ENCODE measurements at places on chromosomes 1 and 21. TPM values are rescaled to one million over a fixed set of nuclear protein-coding genes. Genes with fewer than 3 reads are reported as not detected.

The BGLAP gene
- 2.3 TPM for total RNA-seq

The C1orf116 gene
- total RNA-seq: not detected

The PRKACB gene
- total RNA-seq: 14.8 TPM

The S100A5 gene
- total RNA-seq: not detected

The GUCA2A gene
- total RNA-seq: 7.7 TPM

The QSOX1 gene
- total RNA-seq: 475 TPM

The HES2 gene
- total RNA-seq: not detected

The GBP6 gene
- total RNA-seq: 0.18 TPM

The TAS1R1 gene
- 0.42 TPM for total RNA-seq

DNA sequence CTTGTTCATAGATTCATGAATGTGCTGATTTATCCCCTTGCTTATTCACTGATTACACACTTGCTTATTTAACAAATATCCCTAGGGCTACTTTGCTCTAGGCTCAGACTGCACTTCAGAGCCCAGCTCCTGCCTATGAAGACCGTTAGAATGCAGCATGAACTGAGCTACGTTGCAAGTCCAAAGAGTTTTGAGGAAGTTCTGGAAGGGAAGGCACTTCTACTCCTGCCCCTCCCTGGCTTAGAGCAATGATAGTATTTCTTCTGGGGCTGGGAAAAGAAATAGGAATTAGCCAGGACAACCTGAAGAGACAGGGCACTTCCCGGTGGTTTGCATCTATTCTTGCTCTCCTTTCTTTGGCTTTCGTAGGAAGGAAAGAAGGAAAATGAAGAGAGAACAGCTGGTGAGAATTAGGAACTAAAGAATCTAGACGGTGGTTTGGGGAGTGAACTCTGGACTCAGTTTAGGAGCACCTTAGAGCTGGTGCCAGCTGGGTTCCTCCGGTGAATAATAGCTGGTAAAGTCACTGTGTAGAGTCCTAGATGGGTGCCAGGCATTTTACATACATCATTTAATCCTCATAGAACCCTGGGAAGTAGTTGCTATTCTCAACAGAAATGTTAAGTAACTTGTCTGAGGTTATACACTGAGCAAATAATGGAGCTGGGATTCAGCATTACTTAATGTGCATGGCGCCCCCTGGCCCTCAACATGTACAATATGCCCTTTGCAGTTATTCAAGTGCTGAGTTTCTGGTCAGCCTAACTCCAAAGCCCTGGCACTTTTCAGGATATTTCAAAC, 65.9 kb downstream of the NDUFS5 start:
- DNase-seq: peak; percentile 86

- DNase-seq: no peak
These were observed 250.9 kb upstream of the DAB1 start for GRCh38 chr1:57674801-57675200.

GRCh38 chr1:154736841-154737240, 128.9 kb upstream of the ADAR start:
- no peak for DNase-seq

DNA sequence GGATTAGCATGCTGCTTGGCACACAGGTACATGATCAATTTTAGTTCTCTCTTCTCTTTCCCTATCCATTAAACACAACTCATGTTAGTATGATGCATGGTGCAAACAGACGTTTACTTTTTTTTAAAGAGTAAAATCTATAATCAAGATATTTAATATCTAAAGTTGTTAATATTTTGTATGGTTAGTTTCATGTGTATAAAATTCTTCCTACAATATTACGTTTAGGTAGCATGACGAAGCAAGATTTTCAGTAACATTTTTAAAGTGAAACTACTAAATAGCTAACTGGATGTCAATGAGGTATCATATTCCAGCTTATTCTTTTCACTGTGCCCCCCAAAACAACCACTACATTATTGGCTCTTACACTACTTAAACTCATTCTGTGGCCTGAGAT, 36.6 kb downstream of the CNIH4 start:
- no peak for DNase-seq

GRCh38 chr1:19605967-19606366, 38.1 kb upstream of the NBL1 start:
- no peak for DNase-seq

- DNase-seq: no peak
These were observed 5.7 kb upstream of the RHEX start for GRCh38 chr1:206047271-206047670.

DNA sequence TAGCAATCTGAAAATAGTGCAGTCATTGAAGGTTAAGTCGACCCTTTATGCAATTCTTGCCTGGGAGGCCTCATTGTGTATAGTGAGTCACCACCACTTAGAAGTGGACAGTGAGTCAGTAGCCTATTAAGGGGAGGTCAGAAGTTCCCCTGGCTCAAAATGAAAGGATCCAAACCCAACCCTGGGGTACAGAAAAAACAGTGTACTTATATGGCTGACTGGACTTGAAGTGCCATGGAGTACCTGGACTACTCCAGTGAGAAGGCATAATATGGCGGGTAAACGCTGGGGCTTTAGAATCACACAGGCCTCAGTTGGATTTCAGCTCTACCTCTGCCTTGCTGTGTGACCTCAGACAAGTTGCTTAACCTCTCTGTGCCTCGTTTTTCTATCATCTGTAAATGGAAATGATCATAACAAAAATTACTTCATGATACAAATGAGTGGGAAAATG, 2.2 kb upstream of the BCL9 start:
- DNase-seq: peak; percentile 17

DNA sequence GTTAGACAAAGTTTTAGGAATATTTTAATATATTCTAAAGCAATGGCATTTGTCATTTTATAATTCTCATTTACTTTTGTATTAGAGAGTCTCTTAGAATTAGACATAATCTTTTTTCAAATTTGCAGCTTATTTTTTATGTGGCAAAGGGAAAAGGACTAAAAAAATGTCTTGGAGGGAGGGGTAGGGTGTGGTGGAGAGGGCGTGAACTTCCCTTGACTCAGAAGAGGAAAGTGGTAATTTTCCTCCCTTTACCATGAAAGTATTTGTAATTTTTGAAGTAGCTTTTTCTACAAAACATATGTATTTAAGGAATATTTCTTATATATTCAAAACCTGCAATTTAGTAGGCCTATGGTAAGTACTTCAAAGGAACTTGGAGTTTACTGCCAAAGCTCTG, 6.9 kb upstream of the RABGAP1L start:
- no peak for DNase-seq

- no peak for DNase-seq
These were observed 390.9 kb downstream of the PBX1 start for GRCh38 chr1:164949771-164950471.

DNA sequence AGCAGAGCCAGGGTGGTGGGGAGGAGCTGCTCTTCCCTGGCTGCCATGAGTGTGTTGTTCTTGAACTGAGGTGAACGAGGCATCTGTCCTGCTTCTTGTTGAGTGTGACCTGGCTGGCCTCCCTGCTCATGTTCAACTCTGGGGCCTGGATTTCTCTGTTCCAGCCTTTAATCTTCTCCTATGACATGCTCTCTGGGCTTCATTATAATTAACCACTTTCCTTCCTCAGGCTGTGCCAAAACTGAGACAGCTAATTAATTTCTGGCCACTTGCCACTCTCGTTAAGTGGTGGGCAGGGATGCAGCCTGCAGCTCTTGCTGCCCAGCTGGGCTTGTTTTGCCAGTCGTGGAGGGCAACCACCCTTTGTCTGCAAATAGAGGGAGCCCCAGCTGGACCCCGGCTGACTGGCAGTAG, 23.3 kb downstream of the OPRD1 start:
- no peak for DNase-seq

- DNase-seq: no peak
These were observed 4.2 kb downstream of the OR2T1 start for GRCh38 chr1:248406721-248407692.

DNA sequence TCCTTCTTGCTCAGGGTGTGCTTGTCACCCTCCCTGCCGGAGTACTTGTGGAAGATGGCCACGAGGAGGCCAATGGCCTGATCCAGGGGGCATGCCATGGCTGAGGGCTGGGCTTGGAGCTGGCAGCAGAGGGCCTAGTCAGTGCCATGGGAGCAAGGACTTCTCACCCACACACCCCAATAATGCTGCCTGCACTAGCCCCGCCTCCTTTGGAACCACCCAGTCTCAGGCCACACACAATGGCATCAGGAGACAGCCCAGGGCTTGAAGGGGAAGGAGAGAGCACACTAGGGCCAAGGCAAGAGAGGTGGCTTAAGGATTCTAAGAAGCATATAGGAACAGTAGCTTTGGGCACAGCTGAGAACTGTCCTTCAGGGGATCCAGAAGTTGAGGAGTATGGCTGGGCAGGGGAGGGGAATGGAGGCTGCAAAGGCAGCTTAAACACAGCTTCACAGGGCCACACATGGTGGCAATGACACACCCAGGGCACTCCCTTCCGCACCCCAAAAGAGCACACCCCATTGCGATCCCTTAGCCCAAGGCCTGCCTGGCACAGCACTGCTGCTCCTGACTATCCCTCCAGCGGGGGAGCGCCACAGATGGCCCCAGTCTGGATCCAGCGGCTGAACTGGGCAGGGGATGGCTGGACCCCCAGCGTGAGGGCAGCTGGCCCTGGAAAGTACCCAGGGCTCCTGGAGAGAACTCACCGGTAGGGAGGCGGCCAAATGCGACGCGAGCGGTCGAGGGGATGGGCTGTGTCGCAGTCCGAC, at the start of gene S100A6:
S100A6 (minus strand) TSS at position 750 of the 770 bp plus-strand sequence; CDS start at position 98, 652 bp downstream.
- DNase-seq: peak; percentile 62

DNA sequence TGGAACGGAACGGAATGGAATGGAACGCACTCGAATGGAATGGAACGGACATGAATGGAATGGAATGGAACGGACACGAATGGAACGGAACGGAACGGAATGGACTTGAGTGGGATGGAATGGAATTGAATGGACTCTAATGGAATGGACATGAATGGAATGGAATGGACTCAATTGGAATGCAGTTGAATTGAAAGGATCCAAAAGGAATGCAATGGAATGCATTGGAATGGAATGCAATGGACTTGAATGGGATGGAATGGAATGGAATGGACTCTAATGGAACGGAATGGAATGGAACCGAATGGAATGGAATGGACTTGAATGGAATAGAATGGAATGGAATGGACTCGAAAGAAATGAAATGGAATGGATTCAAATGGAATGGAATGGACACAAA, 102.4 kb upstream of the OR4F16 start:
- DNase-seq: no peak

DNA sequence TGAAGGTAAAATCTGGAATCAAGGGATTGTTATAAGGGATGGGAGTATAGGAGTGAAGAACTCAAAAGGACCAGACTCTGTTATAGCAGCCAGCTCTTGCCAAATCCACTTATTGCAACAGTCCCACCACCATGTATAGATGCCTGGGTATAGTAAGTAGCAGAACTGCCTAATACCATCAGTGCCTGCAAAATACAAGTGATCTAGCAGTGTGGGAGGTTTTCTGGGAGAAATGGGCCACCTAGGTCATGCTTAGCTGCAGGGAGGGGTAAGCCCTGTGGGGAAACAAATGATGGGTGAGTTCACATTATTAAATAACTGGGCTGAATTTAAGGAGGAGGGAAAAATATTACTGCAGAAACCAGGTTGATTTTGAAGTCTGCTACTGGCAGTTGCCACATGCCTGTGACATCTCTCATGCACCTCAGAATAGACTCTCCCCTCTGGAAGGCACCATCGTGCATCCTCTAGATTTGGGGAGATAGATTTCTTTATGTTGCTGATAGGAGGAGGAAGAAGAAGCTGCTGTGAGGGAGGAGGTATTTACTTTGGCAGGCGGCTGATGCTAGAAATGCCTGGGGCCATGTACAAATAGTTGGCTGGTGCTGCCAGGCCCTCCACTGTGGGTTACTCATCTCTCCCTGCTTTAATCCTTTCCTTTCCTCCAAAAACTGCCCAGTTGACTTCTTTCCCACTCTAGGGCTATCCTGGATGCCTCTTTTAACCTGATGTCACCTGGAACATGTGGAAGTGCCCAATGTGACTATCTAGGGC, 27.5 kb downstream of the HLX start:
- DNase-seq: no peak

DNA sequence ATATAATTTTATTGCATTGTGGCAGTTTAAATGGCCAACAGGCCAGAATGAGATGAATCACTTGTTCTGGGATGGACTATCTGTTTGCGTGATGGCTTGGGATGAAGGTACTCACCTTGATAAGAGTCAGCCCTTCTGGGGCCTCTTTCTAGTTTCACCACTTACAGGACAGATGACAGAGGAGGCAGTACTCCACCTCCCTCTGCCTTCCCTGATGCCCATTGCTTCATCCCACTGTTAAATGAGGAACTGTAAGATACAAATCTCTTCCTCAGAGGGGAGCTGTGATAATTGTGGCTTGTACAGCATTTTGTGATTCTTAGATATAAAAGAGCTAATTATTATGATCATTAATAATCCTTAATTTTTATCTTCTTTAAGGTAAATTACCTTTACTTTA, 3.7 kb upstream of the TCHH start:
- DNase-seq: no peak

GRCh38 chr21:32956061-32956656, 69.6 kb upstream of the OLIG2 start:
- no peak for DNase-seq

- DNase-seq: no peak
These were observed 5.0 kb upstream of the ACOT11 start for GRCh38 chr1:54542962-54543539.

- no peak for DNase-seq
These were observed 93.0 kb upstream of the PBX1 start for GRCh38 chr1:164466001-164466421.
